MM.1S (cell line): ENCODE measurements at places on chromosomes 3 and 15.

DNA sequence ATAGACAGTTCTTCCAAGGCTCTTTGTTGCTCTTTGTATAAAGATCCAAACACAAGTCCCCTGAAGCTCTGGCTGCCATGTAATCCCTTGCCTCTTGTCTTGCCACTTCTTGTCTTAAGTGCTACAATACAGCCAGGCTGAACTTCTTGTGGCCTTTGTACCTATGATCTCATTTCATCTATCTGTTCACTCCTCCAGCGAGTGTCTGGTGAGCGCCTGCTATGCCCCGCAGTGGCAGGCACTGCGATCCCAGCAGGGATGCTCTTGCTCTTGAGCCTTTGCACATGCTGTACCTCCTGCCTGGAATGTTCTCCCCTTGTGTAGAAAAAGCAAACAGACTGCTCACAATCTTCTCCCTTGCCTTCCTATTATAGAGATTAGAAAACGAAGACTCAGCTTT is 81.9 kb upstream of the ADPGK start:
- H3K27ac ChIP-seq = no peak overlapping the region
- no peaks in the 10 kb centered on the region for H3K4me1 ChIP-seq
- no peak for DNase-seq
- no peak overlapping the region for H3K4me3 ChIP-seq

DNA sequence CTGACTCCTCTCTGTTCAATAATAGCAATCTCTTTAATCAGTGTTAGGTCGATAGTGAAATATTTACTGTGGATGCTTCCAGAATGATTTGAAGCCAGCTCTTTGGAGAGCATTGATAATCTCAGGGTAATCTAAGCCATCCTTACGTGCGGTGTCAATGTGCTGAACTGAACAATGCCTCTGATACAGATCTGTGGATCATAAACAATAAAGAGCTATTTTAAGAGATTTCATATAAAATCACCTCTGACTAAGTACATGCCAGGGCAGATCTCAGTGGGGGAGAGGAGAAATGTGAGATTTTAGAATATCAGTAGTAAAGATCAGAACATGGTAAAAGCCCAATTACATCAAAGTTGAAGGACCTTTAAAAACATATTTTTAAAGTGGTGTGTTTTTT is 319.3 kb upstream of the GBE1 start:
- no peaks in the 10 kb centered on the region for H3K4me1 ChIP-seq
- no peak overlapping the region for H3K27ac ChIP-seq
- H3K4me3 ChIP-seq = no peak overlapping the region

DNA sequence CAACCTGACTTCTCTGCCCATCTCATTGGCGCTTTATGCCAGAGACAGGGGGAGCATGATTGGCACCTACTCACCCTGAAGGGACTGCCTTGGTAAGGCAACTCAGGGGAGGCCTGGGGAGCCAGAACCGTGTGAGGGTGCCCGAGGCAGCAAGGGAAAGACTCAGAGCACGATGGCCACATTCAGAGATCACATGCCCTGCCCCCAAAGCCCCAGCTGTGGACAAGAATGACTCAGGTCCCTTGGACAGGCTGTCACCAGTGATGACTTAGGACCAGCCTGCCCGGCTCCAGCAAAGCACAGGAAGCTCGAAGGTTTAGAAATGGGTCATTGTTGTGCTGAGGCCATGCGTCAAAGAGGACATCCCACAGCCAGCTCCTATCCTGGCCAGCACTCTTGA is 49.1 kb upstream of the LIMD1 start:
- H3K4me1 ChIP-seq = no peaks in the 10 kb centered on the region
- H3K27ac ChIP-seq = no peak overlapping the region
- no peak for DNase-seq
- no peak overlapping the region for H3K4me3 ChIP-seq
- no peaks in the 10 kb centered on the region for H3K36me3 ChIP-seq
- H3K27me3 ChIP-seq = no peaks in the 10 kb centered on the region

DNA sequence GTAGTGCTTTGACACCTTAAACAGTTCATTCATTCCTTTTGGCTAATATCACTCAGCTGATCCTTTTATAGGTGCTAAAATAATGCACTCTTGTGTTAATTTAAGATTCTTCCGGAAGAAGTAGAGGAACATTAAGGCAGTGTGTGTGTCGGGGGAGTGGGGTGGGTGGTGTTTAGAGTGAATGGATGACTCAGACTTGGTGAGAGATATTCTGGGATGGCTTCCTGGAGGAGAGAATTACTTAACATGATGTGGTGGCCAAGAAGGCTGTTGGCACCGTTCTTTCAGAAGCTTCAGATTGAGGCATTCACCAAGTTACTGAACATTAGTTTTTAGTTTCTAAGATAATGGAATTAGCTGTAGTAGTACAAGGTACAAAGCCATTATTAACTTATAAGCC is 125.6 kb upstream of the ROPN1 start:
- H3K4me1 ChIP-seq = peaks cover 7% of the 10 kb centered on the region; the same call in 1 of the 2 replicates
- DNase-seq = no peak
- no peaks in the 10 kb centered on the region for H3K27me3 ChIP-seq
- H3K36me3 ChIP-seq = no peaks in the 10 kb centered on the region
- H3K4me3 ChIP-seq = no peak overlapping the region
- H3K27ac ChIP-seq = no peak overlapping the region

DNA sequence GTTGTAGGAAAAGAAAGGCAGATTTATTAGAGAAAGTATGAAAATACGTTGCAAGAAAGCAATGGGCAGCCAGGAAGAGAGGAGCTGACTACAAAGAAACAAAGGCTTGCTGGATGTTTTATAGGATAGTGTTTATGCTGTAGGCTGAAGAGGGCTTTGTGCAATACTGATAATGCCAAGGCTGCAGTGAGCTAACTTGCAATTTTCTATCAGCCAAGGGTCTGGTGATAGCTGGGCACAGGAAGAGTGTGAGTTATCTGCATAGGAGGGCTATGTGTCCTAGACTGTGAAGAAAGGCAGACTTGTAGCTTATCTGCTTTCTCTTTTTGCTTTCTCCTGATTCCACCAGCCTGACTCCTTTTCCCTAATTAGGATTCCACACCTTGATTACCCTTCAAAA is 51.3 kb upstream of the OSBPL11 start:
- H3K4me3 ChIP-seq = no peak overlapping the region
- no peaks in the 10 kb centered on the region for H3K27me3 ChIP-seq
- no peaks in the 10 kb centered on the region for H3K36me3 ChIP-seq
- H3K27ac ChIP-seq = no peak overlapping the region
- DNase-seq = no peak
- H3K4me1 ChIP-seq = peaks cover 5% of the 10 kb centered on the region

DNA sequence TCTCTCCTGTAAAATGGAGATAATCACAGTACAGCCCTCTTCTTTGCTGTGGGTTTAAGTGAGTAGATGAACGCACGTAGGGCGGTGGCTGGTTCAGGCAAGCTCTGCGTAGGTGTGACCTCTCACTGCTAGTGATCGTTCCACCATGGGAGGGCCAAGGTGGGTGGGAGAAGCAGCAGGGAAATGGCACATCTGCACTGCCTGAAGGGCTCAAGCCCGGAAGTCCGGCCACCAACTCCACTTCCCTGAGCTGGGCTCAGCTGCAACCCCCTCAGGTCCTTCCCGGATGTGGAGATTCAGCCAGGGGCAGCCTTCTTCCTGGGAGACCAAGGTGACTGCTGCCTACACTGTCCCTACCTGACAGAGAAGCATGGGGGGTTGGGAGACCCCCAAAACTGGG is 102.9 kb downstream of the ADCY5 start:
- no peaks in the 10 kb centered on the region for H3K4me1 ChIP-seq
- no peak for DNase-seq
- 0 out of 2 replicates have a peak, but pooled peaks cover 5% of the 10 kb centered on the region for H3K27me3 ChIP-seq
- H3K4me3 ChIP-seq = no peak overlapping the region
- no peak overlapping the region for H3K27ac ChIP-seq

DNA sequence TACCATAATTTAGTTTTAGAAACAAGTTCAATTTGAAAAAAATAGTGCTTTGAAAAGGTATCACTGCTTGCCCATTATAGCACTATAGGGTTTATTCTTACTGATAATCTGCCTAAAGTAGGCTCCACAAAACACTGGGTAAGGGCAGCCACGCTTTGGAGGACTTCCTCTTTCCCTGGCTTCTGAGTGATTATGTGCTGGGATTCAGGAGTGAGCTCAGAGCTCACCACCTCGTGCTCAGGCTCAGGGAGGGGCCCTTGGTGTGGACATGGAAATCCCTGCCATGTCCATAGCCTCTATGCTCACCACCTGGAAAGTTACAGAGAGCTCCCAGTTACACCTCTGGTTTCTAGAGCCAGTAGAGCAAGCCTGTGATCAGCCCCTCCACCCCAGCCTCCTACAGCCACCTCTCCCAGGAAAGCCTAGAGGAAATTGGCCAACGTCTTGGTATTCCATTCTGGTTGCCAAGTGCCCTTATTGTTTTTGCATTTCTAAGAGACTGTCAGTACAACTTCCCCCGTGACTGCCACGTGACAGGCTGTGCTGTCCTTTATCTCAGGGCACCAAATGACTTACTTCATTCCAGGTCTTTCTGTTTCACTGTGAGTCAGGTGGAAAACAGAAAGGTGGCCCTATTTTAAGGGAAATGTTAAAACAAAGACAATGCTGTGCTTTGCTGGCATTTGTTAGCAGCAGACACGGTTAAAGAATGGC is 316.0 kb downstream of the RORA start:
- no peak overlapping the region for H3K27ac ChIP-seq
- H3K27me3 ChIP-seq = no peaks in the 10 kb centered on the region
- no peaks in the 10 kb centered on the region for H3K36me3 ChIP-seq

- H3K4me3 ChIP-seq = no peak overlapping the region
- H3K4me1 ChIP-seq = 0 out of 2 replicates have a peak, but pooled peaks cover 3% of the 10 kb centered on the region
- H3K36me3 ChIP-seq = no peaks in the 10 kb centered on the region
- no peak for DNase-seq
- no peaks in the 10 kb centered on the region for H3K27me3 ChIP-seq
Measured at GRCh38 chr3:50806806-50807205, 132.1 kb downstream of the DOCK3 start.

GRCh38 chr3:65342084-65342683 is 654.4 kb upstream of the ADAMTS9 start:
- no peak overlapping the region for H3K27ac ChIP-seq
- H3K4me3 ChIP-seq = no peak overlapping the region
- H3K4me1 ChIP-seq = no peaks in the 10 kb centered on the region

GRCh38 chr15:41801850-41802455 is 25.9 kb upstream of the JMJD7 start:
- no peak for DNase-seq
- H3K27ac ChIP-seq = no peak overlapping the region
- H3K36me3 ChIP-seq = no peaks in the 10 kb centered on the region
- no peaks in the 10 kb centered on the region for H3K4me1 ChIP-seq
- H3K4me3 ChIP-seq = no peak overlapping the region
